DMS79 (cell line): ENCODE measurements at places on chromosomes 5 and 9.
A peak's percentile ranks its signal among the peaks of the same experiment; 100 is the strongest.

- DNase-seq: no peak
Measured at GRCh38 chr9:88373045-88373444, 15.2 kb upstream of the SPIN1 start.

DNA sequence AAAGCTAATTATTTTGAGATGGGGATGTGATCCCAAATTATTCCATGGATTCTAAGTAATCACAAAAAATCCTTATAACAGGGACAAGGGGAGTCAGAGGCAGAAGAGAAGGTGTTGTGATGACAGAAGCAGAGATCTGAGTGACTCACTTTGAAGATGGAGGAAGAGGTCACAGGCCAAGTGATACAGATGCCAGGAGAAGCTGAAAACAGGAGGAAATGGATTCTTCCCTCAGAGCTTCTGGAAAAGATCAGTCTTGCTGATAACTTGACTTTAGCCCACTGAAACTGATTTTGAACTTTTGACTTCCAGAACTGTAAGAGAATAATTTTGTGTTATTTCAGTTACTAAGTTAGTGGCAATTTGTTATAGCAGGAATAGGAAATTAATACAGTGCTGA lies 105.3 kb downstream of the GCNT1 start:
- DNase-seq: no peak

GRCh38 chr9:115335439-115335838 lies 217.5 kb upstream of the TNC start:
- DNase-seq: no peak

- no peak for DNase-seq
Measured at GRCh38 chr9:4137681-4138099, 162.2 kb downstream of the GLIS3 start.

- DNase-seq: no peak
Measured at GRCh38 chr9:92720209-92720765, 44.3 kb downstream of the BICD2 start.

- no peak for DNase-seq
Measured at GRCh38 chr5:57681942-57682341, 199.3 kb upstream of the ACTBL2 start.

DNA sequence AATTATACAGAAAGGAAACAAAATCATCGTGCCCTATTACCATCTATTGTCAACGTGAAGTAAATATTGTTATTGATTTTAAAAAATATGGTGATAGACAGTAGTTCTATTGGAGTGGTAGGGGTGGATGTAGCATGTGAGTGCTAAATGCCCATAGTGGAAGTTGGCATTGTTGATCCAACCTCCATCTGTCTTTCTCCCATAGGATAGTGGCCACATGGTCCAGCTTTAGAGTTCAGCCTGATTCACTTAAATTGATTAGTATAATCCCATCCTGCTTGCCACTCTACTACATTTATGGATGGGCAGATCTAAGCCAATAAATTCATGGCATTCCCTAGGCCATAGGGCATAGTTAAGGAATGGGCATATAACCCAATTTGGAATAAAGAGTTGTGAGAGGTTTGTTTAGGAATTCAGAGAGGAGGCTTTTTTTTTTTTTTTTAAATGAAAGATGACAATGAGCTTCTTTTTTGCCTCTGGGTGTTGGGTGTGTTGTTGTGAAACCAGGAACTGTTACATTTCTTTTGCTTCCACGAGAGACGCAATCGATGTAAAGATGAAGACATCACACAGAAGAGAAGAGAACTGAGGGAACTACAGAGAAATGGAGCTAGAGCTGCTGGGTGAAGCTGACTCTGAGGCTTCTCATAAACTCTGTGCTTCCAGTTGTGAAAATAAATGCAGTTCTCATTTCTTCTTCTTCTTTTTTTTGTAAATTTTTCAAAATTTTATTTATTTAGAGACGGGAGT lies 12.5 kb upstream of the CHD1 start:
- DNase-seq: no peak

DNA sequence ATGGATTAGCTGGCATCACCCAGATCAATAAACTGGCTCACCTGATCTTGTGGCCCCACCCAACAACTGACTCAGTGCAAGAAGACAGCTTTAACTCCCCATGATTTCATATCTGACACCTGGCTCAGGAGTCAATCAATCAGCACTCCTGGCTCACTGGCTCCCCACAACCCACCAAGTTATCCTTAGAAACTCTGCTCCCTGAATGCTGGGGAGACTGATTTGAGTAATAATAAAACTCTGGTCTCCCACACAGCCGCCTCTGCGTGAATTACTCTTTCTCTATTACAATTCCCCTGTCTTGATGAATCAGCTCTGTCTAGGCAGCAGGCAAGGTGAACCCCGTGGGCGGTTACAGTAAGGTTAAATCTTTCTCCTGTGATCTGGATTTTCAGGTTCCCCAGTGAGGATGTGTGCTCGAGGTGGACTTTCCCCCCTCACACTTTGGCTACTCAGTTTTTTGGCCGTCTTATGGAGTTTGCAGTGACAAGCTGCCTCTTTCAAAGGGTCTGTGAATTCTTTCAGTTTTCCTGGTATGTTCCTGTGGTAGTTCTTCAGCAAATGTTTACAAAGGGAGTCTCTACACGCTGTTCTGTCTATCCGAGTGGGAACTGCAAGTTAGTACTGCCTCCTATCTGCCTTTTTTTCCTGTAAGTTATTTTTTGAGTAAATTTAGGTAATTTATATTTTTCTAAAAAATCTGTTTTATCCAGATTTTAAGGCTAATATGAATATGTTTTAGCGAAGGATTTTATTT lies 500.2 kb upstream of the NUDT12 start:
- no peak for DNase-seq

GRCh38 chr5:149957855-149958254 lies 2.7 kb upstream of the SLC26A2 start:
- DNase-seq: no peak

GRCh38 chr9:93108291-93109041 lies 12.4 kb downstream of the CARD19 start:
- no peak for DNase-seq

GRCh38 chr9:113741886-113742854 lies 133.9 kb upstream of the ZNF618 start:
- DNase-seq: no peak

DNA sequence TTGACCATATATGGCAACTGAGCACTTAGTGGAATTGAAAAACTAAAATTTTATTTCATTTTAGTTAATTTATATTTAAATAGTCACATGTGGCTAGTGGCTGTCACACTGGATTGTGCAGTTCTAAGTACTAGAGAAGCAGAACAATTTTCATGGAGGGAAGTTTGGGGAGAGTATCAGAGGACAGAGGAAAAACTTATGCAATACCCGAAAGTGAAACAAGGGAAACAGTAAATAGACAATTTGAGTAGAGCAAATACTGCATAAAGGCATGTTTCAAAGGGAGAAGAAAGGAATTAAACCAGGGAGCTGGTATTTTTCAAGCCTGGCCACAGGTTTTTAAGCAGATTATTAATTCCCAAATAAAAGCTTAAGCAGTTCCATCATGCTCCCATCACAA lies 590.5 kb upstream of the RORB start:
- DNase-seq: no peak

DNA sequence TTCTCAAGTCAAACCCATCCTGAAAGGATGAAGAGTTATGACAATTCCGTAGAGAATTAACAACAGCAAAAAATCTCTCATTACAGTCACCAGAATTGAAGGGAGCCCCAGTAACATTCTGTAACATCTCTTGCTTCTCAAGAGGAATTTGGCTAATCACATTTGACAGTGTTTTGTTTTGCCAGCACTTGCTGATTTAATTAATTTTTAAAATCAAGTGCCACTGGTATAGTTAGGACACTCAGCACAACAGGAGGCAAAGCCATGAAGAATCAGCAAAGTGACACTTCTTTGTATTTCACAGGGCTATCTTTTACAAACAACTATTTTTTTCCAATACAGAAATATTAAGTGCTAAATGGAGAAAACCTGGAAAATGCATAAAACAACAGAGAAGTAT lies 152.8 kb downstream of the MCTP1 start:
- no peak for DNase-seq

- DNase-seq: peak; percentile 52
Measured at GRCh38 chr5:10503997-10504793, 59.7 kb upstream of the ANKRD33B start.

DNA sequence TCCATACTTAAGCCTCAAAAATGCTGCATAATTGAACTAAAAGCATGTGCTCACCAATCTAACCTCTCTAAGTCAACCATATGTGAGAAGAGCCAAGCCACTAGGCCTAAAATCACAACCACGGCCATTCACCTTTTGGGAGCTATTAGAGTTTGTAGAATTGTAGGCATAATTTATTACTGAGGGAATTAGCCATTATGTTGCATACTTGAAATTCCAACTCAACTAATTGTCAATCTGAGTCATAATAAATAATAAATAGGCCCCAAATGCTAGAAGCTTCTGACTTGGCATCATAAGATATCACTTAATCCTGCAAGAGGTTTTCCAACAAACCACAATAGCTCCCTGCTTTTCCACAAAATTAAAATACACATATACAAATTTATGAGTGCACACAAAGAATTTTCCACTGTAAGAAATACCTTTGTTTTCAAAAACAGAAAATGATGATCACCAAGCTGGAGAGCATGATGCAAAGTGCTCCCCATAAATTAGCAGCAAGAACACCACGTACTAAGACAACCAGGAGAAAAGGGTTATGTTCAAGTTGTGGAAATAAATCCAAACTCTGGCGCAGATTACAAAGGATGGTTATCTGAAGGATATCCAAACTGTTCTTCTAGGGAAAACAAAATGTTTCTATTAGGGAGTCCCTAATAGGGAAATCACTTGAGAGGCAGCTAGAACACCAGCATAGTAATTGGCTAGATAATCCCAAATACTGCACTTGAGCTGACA lies 250.0 kb upstream of the SLC30A5 start:
- DNase-seq: no peak

DNA sequence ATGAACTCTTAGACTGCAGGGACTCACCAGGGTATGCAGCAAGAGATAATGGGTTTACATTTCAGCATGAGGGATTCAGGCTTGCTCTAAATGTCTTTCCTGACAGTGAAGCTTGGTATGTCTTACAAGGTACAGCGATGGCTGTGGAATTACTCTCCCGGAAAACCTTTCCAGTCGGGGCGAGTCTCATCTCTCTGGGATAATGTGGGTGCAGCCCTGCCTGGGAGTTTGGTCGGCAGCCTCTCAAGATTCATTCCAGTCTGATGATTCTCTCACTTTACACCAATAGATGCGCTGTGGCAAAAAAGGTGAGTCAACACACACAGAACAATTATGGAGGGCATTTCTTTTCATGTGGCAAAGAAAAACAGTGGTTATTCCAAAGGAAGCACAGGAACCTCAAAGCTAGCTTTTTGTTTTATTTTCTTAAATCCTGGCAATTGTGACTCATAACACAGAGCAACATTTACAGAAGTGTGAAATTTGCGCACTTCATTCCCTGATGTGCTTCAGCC lies 190.3 kb downstream of the DCP2 start:
- no peak for DNase-seq

GRCh38 chr5:60248901-60249300 lies 355.4 kb upstream of the PDE4D start:
- no peak for DNase-seq

- DNase-seq: no peak
Measured at GRCh38 chr9:105178076-105178475, 66.4 kb upstream of the SLC44A1 start.

DNA sequence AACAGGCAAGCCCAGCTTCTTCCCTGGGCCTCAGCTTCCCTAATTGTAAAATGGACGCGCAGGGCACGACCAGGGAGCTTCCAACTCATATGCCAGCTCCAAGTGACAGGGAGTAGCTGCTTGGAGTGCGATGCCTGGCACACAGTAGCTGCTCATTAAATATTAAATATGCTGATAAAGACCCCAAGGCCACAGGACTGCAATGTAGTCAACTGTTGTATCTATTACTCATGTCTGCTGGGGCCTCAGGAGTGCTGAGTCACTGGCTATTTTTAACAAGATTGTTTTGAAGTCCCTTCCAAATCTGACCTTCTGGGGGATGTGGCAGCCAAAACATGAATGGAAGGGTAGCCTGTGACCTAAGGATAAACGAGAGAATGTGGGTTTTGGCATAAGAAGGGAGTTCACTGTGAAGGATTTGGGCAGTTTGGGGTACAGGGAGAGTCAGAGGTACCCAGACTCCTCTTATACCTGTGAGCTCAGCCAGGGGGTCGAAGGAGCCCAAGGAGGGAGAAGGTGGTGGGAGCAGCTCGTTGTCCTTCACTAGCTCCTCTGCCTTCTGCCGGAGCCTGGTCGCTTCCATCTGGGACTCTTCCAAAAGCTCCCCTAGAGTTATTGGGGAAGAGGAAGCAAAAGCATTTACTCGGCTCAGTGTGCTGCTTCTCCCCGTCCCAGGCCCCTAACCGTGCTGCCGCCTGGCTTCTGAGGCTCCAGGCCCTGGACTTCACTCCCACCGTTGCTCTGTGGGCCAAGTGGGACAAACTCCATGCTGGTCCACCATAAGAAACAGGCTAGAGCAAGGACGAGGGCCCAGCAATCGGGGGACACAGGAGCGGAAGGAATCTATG lies 17.5 kb downstream of the TNIP1 start:
- DNase-seq: no peak

GRCh38 chr5:78162253-78162862 lies 132.1 kb downstream of the AP3B1 start:
- DNase-seq: no peak

- DNase-seq: no peak
Measured at GRCh38 chr5:181159286-181160151, 12.1 kb downstream of the OR2V2 start.

DNA sequence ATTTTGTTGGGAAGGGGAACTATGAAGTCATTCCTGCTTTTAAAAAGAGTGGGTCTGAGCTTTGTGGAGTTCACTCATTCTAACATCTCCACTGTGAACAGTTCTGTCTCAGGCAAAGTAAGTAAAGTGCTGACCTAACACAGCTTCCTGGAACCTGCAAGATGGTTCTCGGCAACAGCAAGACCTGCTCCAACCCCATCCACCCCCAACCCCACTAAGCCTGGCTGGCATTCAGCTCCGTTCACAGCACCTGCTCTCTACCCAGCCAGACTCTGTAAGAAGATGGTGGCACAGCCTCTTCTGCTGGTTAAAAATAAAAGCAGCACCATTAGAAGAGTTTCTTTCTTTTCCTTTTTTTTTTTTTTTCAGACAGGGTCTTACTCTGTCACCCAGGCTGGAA lies 42.0 kb downstream of the EPB41L4B start:
- DNase-seq: no peak

GRCh38 chr5:57577432-57578175 lies 95.0 kb upstream of the ACTBL2 start:
- DNase-seq: no peak
